Muscle of arm (tissue), 14 donors: ENCODE measurements at places on chromosomes 6 and 20.

GRCh38 chr6:135161411-135162395, 19.4 kb upstream of the MYB start:
- no peak for DNase-seq

DNA sequence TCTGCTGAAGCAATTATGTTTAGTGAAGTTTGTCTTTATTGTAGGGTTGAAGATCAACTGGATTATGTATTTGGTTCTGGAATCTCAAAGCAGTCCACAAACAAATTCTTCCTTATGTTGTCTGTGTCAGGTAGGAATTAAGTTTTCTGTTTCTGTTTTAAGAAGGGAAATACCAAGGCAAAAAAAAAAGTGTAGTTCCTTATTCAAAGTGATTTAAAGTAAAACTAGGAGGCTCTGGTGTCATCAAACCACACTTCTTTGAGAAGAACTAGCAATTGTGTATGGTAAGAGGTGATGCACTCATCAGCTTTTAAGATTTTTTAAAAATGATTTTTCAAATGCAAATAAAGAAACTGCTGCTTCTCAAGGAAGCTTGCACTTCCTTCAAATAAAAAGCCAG, 1.9 kb downstream of the FAM135A start:
- DNase-seq = no peak

DNA sequence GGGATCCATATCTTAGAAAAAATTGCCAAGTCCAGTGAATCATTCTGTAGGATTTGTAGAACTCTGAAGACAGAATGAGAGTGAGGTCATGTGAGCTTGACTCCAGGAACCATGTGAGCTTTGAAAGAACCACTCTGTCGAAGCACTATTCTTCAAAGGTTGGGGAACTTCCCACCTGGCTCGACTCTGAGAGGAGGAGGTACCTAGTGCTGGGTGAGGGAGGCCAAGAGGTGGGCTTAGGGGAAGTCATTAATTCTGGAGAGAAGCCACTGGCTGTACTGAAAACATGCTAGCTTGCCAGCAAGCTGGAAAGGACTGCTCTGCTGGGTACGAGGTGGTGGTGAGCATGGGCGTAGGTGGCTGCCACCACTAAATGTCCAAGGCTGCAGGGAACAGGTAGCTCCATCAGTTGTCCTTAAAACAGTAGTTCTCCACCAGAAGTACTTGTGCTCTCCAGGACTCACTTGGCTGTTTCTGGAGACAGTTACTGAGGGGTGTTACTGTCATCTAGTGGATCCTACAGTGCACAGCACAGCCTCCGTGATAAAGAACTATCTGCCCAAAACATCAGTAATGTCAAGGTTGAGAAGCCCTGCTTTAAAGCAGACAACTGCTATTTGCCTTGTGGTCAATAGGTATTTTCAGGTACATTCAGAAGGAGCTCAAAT, 34.7 kb upstream of the SYNJ2 start:
- peak; percentile 35 for DNase-seq

DNA sequence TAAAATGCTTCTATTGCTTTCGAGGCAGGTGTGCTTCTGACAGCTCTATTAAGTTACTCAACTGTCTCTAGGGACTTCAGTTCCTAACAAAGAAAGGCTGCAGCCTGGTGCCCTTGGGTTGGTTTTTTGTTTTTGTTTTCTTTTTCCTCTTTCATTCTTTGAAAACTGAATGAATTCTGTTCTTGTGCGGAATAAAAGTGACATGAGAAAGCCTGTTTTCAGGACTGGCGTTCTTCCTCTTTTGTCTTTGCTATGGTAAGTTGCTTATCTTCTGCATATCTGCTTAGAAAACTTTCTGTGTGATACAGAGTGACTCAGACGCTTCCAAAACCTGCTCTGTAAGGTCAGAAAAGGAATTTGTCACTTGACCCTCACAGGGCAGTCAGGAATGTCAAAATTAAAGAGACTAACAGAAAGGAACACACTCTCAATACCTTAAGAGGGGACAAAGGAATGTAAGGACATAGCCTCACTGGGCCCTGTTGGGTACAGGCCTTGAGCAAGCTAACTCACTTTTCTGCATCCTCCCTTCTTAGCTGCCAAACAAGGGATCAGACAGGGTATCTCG, 56.2 kb upstream of the NHSL1 start:
- DNase-seq = no peak

DNA sequence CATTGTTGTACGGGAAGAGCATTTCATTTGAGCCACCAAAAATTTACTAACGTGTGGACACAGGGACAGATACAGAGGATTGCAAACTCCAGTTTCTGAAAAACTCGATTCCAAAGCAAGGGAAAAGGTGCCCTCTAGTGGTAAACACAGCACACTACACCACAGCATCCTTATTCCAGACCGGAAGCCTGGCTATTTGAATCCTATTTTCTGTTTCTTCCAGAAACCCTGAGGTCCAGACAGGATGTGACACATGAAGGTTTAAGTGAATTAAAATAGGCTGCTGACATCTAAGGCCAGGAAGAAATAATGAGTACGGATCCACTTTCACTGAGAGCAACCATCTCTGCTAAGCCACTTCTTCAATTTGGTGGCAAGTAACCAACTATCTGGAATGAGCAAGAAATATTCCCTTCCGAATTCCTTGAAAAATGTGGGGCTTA, 31.8 kb upstream of the GMPR start:
- DNase-seq = peak; percentile 86

GRCh38 chr6:170257376-170257775, 33.5 kb downstream of the DLL1 start:
- DNase-seq = no peak

DNA sequence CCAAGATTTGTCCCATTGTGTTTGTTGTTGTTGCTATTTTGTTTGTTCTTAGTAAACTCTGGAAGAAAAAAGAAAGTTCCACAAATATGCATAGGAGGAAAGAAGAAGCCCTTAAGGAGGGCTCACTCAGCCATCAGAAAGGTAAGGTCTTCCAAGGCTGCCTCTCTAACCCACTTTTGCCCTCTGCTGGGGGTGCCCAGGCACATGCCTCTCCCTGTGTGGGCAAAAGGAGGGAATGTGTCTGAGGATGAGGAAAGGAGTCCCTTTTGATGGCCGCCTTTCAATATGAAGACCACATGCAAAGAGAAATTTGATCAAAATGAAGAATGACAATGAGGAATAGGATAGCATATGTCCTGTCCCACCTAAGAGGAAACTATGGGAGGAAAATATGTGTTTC, 248.2 kb upstream of the POU3F2 start:
- DNase-seq = no peak

DNA sequence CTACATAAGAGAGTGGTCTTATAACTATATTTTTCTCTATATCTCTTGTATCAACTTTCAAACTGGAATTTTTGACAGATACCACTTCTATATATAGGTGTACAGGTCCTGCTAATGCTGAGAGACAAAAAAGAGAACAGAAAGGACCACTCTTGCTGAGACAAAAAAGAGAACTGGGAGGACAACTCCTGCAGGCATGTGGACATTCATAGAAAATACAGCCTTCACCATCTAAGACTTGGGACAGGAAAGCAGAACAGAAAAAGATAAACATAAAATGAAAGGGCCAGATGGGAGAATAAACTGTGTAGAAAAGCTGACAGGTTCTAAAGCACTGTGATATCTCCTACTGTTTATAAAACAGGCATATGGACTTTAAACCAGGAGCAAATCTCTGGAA, 541.0 kb upstream of the ADGRB3 start:
- no peak for DNase-seq

DNA sequence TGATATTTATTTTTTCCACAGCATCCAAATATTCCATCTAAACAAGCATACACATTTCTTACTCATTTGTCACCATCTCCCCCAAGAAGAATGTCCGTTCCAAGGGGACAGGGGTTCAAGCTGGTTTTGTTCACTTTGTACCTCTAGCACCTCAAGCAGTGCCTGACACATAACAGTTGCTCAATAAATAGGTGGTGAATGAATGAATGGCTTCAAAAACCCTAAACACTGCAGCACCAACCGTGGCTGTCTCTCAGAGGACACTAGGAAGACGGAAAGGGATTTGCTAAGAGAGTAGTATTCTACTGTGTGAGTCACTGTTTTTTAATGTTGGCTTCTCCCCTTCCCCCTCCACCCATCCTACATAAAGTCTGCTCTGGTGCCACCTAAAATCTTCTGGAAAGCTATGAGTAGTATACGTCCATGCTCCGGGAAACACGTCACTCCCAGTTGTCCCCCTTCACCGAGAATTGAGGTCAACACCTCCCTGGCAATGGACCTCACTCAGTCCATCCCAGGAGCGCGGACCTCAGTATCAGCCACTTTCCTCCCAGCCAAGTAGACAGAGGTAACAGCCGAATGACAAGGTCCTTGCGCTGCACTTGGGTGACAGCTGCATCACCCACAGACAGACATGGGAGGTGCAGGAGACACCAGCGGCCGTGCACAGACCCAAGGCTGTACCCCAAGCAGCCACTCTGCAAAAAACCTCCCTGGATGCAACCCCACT, 107.4 kb downstream of the PREX1 start:
- no peak for DNase-seq
